Renal cortex interstitium (tissue), 15 donors: ENCODE measurements at places on chromosomes 2 and 18. TPM values are rescaled to one million over a fixed set of nuclear protein-coding genes. Genes with fewer than 3 reads are reported as not detected.

DNA sequence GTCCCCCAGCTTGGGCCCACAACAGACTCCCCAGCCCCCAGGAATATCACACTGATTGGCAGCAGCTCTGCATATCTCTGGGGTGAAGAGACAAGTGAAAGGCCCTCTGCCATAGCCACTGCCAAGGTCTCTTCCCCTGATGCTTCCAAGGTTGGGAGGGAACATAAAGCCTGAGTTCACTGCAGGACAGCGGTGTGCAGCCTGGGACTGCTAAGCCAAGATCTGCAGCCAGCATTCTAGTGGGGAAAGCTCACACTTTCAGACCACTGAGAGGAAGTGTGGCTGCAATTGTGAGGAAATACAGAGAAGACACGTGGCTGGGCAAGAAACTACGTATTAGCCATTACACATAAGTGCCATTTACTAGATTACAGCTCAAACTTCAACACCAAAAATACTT, 100.7 kb downstream of the MAIP1 start:
- DNase-seq, result no peak

DNA sequence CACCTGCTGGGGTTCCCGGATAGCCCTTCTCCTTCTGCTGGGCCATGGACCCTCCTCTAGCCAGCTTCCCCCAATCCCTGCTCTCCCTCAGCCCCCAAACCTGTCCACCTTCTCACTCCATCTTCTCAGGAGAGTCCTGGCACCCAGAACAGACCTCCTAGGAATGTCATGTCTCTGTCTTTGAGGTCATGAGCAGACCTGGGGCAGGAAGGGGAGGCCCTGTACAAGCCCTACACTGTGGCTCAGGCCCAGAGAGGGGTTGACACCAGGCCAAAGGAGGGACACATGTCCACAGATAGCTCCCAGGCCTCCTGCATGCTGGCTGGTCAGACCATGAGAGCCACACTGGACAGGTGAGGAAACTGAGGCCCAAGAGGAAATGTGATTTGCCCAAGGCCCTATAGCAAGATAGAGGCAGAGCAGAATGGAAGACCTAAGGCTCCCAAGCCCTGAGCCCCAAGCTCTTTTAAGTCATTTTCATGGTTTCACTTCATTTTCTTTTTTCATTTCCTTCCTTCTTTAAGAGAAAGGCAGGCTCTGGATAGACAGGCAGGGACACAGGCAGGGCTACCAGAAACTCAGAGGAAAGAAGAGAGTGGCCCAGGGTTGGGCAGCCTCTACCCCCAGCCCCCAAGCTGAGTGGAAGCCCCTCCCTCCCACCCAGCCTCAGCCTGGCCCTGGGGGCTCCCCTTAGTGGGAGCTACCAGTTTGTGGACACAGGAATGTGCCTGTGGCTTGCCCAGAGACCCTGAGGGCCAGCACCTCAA, 159.7 kb downstream of the SMAD7 start:
- no peak for DNase-seq

- DNase-seq, result no peak
Measured at GRCh38 chr2:27262379-27263286, at the start of gene SLC30A3. SLC30A3 (minus strand) TSS chr2:27263047; CDS start chr2:27262906, 141 bp downstream.

DNA sequence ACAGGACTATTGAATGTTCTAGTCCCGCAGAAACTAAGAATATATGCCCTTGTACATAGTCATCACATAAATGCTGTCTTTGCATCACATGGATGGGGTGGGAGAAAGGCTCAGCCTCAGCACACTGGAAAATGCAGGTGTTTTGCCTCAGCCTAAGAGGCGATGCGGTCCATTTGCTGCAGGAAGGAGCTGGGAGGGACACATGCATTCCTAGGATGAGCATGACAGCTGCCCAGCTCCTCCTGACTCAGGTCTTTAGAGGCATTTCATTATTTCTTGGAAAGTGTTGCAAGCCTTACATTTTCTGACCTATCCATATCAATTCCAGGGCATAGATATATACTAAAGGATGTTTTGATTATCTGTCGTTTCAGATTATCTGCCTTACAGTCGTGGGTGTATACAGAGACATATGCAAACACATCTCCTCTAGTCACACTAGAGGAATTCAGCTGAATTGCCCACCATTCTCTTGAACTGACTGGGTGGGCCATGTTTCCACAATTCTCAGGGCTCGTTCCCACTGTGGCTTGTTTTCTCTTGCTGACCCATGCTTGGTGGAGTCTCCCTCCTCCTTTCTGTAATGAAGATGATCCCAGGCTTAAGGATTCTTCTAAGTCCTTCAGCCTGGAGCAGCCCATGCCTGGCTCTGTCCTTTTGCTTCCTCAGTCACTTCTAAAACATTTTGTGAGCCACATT, 156.9 kb downstream of the SETBP1 start:
- DNase-seq, result no peak

GRCh38 chr2:157899125-157899839, 23.2 kb upstream of the ACVR1 start:
- no peak for DNase-seq

DNA sequence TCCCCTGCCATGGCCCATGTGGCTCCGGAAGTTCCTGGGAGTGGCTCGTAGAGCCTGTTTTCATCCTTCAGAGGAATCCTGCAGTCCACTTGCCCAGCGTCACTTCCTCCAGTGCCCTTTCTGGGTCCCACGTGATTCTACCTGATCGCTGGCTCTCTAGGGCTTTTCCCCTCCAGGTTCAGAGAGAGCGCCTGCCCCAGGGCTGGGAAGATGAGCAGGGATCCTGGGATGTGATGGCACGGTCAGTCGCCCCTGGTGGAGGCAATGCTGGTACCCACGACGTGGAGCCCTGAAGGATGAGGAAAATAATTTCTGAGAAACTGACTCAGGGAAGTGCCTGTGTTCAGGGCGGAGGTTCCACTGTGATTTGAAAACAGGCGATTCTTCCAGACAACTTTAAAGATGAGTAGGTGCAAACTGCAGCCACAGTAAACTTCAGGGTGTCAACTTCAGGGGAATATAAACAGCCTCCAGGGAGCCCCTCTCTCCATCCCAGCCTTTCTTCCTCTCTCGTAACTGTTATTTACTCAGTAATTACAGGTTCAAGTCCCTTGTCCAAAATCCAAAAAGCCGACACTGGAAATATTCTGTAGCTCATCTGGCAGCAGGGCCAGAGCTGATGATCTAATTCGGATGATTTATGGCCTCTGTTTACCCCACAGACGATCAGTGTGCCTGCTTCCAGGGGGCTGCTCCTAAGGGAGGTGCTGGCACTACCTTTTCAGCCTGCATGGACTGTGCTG, 105.9 kb downstream of the AGAP1 start:
- DNase-seq, result no peak

DNA sequence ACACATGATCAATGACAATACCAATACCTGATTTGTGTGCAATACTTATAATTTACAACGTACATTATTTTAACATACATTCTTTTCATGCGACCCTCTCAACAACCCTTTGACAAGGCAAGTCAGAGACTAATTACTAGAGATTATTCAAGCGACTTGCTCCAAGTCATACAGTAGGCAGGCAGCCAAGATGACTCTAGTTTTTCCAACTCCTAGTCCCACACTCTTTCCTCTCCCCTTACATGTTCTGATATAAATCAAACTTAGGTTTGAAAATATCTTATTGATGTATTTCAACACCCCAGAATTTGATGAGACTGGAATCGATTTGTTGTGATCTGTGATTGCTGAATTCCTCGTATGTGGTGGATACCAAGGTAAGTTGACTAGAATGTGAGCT, 8.0 kb upstream of the CYP27C1 start:
- DNase-seq, result no peak

DNA sequence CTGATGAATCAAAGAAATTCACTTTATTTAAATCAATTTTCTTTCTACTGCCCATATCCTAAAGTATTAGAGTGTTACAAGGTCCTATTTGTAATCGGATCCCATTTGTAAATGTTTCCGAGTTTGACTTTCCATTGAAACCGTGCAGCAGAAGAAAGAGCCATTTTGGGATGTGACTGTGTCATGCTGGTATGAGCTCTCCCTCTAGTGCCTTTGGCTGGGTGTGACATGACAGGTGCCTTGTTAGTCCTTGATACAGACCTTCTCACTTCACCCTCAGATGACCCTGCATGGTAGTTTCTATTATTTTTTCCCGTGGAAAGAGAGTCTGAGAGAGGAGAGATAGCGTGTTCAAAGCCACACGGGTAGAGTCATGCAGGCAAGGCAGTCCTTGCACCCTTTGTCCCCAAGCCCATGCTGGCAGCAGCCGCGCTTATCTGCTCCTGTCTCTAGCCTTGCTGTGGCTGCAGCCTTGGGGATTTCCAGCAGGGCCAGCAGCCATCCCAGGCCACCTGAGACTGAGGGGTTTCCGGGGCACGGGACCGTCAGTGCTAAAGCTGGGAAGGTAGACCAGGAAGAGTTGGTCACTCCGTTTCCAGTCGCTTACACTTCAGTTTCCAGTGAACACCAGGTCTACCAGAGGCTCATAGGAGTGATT, 21.4 kb downstream of the CHMP1B start:
- DNase-seq, result no peak

GRCh38 chr2:149483004-149483605, 104.5 kb downstream of the MMADHC start:
- DNase-seq, result no peak

DNA sequence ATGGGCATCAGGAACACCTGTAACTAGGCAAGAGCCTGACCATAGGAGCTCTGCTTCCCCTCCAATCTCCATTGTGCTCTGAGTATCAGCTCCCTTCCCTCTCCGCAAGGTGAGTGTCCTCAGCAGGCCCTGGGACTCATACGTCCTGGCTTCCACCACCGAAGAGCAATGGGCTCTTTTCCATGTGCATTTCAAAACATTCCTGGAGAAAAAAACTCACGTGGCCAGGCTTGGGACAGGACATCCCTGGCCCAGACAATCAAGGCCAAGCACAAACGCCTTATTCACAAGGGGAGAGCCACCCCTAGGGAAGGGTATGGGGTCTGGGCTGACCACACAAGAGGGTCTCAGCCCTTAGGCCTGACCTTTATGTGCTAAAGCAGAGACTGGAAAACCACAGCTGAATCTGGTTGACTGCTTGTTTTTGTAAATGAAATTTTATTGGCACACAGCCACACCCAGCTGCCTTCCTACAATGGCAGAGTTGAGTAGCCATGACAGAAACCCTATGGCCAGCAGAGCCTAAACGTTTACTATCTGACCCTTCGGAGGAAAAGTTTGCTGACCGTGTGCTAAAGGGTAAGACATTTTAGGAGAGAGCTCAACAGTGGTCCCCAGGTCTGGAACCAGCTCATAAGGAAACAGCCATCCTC, 175.7 kb upstream of the ARL4C start:
- DNase-seq, result no peak

DNA sequence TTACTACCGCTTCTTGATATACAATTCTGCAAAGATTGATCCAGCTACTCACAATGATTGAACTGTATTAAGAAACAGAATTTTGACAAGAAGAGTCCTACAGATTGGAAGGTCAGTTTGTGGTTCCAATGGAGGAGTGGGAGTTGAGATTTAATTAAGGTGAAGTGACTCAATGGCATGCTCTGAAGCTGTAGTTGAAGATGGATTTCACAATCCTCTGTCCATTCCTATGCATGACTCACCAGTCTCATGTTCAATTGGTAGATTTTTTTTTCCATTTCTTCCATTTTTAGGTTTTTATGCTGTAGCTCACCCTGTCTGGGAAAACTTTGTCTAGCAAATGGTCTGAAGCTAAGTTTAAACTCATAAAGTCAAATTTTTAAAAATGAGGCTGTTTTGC, 83.3 kb downstream of the DPP4 start:
- no peak for DNase-seq

DNA sequence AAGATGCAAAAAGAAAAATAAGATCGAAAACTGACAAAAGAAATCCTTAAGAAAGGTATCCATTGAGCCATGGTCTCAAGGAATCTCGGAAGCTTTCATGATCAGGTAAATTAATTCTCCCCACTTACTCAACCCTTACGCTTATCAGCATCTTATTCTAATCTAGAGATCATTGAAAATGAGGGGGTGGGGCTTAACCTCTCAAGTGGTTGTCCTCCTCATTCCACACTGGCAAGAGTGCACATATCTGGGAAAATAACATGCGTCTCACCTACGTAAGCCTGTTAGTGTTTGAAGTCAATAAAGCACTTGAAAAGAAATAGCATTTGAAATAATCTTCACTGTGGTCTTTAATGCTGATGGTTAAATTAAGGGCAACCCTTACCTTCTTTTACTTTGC, 82.5 kb upstream of the NEUROD1 start:
- DNase-seq, result no peak

DNA sequence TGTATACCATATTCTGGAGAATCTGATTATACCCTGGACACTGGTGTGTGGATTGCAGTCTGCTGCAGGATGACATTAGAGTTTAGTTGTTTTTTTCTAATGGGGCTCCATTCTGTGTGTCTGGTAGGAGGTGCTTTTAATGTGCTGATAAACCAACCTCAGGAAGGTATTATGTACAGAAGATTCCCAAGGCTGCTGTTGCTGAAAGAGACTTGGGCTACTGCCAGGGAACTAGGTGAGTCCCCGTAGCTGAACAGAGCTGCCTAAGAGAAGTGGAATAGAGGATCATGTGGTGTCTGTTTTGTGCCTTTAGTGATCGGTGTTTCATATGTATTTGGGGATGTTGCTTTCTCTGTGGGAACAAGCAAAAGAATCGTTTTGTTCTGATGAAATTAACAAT, 16.5 kb downstream of the SPATA3 start:
- no peak for DNase-seq

DNA sequence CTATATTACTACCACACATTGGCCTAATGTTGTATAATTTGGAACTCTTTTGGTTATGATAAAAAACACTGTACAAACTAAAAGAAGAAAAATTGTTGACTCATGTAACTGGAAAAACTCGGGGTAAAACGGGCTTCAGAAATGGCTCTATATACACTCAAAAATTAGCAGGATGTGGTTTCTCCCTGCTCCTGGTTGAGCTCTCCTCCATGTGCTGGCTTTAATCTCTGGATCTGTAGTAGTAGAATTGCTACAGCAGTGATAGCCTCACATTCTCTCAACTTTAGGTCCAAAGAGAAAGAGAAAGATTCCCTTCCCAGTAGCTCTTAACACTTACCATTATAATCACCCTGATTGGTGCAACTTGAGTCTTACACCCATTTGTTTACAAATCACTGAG, 274.9 kb upstream of the GALNT5 start:
- no peak for DNase-seq

DNA sequence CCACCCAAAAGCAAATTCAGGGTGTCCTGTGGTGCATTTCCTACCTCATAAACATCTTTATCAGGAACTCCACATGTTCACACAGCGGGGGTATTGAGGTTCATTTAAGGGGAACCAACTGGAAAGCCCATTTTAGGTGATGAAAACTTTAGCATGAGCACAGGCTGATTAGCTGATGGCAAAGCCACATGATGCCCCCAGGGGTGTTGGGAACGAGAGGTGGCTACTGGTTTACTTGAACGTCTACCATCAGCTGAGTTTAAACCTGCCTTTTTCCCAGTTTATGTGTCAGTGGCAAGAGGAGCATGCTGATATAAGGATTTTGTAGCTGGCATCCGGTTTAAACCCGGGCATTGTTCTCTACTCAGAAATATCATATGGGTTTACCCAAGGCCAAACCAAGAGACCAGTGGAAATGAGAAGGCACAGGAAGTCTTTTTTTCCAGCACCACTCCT, 54.5 kb upstream of the UPP2 start:
- DNase-seq, result no peak

GRCh38 chr2:196459539-196459938, 180.0 kb upstream of the CCDC150 start:
- DNase-seq, result no peak

Gene IL1R2
- polyA plus RNA-seq, result 0.36 TPM

Gene KRTCAP3
- 10.8 TPM for polyA plus RNA-seq

Gene PLB1
- polyA plus RNA-seq, result 1.5 TPM

Gene CHRNG
- 1.1 TPM for polyA plus RNA-seq

Gene DAPL1
- polyA plus RNA-seq, result 32.9 TPM

Gene FAM237A
- not detected for polyA plus RNA-seq

Gene LHCGR
- polyA plus RNA-seq, result 0.40 TPM

Gene GATA6
- polyA plus RNA-seq, result 9.9 TPM

Gene ARHGAP15
- polyA plus RNA-seq, result 3.2 TPM

Gene SERPINB13
- not detected for polyA plus RNA-seq

Gene RNF125
- polyA plus RNA-seq, result 2.2 TPM

Gene PROM2
- 26.4 TPM for polyA plus RNA-seq
